ENCODE measurements at places on chromosomes 6 and 20. TPM values are rescaled to one million over a fixed set of nuclear protein-coding genes. Genes with fewer than 3 reads are reported as not detected.

Gene NELFE
- 76.2 TPM for total RNA-seq

Gene KIAA0408
- 6.4 TPM for total RNA-seq

Gene CGA
- 0.21 TPM for total RNA-seq

Gene EYS
- total RNA-seq: 0.19 TPM

Gene COL11A2
- total RNA-seq: 0.92 TPM

Gene ELOVL4
- total RNA-seq: 2.0 TPM

Gene IMPG1
- not detected for total RNA-seq

Gene C20orf202
- not detected for total RNA-seq

Gene TRDN
- not detected for total RNA-seq

Gene SCUBE3
- total RNA-seq: 0.03 TPM

Gene SNAP91
- 0.21 TPM for total RNA-seq

Gene LY86
- total RNA-seq: not detected

Gene OXT
- not detected for total RNA-seq

Gene ARMC2
- total RNA-seq: 2.8 TPM

Gene CRISP3
- not detected for total RNA-seq

Gene MYBL2
- 76.0 TPM for total RNA-seq

Gene PTPRT
- not detected for total RNA-seq

Gene ECT2L
- total RNA-seq: not detected

Gene CEP162
- 1.5 TPM for total RNA-seq

Gene RIMS1
- not detected for total RNA-seq

Gene WFDC2
- total RNA-seq: not detected

Gene MCHR2
- not detected for total RNA-seq

Gene BEND6
- total RNA-seq: 1.4 TPM

Gene ULBP1
- total RNA-seq: 1.0 TPM

All from A549 treated with CORT108297 at 1 μM for 4 hours (cell line).